CD4-positive, alpha-beta T cell treated with Interleukin-17A for 4 hours (primary cell): ENCODE measurements at places on chromosomes 16 and 17.

DNA sequence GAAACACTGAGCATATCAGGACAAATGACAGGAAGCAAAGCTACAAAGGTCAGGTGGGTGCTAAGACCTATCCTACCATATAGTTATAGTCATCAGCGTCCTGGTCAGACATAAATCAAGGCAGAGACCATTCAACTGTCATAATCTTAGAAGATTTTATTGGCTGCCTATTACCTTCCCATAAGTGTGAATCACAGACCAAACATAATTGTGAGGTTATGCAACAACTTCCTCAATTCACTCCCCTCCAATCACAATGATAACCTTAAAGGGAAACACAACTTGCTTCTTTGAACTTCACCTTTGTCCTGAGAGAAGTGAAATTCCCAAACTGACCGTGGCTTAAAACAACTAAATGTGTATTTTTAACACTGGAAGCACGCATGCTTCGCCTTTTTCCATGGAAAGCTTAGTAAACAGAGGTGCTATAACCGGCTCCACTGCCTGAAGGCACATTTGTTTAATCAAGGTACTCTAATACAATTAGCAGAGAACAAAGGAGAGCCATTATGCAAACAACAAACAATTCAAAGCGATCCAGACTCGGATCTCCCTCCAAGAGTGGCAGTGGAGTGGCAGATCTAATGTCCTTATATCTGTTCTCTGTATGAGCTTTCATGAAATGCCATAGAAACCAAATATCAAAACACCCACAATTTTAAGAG, 84.9 kb downstream of the TMEM114 start:
- DNase-seq = no peak

- DNase-seq = no peak
Observed at GRCh38 chr16:27229891-27230470, 26.7 kb downstream of the KDM8 start.

- peak; percentile 52 for DNase-seq
Observed at GRCh38 chr17:164303-165235, 16.9 kb downstream of the DOC2B start.

- DNase-seq = no peak
Observed at GRCh38 chr17:30796016-30796415, 28.5 kb downstream of the CRLF3 start.

GRCh38 chr17:64460955-64461354, 12.0 kb downstream of the MILR1 start:
- no peak for DNase-seq

GRCh38 chr16:12002447-12003006, 26.0 kb downstream of the SNX29 start:
- DNase-seq = no peak

DNA sequence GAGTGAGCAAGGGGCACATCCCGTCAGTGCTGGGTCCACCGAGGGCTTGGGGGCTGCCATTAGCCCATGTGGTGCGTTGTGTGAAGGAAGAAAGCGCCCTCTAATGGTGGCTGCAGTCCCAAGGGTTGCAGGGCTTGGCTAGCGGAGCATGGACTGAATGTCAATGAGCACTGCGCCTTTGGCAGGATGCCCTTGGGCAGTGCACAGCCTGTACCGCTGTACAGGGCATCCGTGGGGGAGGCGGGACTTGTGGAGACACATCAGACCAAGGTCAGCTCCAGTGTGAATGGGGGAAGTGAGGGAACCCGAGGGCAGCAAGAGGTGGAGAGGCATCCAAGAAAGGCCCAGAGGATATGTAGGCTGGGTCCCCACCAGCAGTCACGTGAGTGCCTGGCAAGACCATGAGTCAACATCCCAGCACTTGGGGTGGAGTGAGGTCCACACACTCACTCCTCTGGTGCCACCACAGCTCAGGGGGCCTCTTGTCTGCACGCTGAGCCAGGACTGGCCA, 75.5 kb upstream of the MED9 start:
- no peak for DNase-seq

DNA sequence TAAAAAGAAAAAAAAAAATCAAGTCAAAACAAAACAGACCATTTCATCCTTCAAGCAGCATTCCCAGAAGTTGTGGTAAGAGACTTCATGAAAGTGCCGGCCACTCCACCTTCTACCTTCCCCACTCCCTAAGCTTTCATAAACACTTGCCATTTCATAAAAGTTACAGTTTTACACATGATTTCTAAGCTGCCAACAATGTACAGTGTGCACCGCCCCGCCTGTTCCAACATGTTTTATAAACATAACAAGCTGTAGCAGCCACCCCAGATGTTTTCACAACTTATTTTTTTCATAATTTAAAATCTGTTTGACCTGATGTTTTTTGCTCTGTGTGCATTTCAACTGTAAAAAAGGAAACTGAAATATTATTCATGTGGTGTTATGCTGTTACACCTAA, 608.1 kb downstream of the TOX3 start:
- no peak for DNase-seq

GRCh38 chr17:39225959-39226683, 376 bp upstream of the STAC2 start:
- DNase-seq = peak; percentile 65

- DNase-seq = no peak
Observed at GRCh38 chr16:76777721-76778465, 413.1 kb upstream of the MON1B start.
